ENCODE measurements at places on chromosomes 7 and 10.

DNA sequence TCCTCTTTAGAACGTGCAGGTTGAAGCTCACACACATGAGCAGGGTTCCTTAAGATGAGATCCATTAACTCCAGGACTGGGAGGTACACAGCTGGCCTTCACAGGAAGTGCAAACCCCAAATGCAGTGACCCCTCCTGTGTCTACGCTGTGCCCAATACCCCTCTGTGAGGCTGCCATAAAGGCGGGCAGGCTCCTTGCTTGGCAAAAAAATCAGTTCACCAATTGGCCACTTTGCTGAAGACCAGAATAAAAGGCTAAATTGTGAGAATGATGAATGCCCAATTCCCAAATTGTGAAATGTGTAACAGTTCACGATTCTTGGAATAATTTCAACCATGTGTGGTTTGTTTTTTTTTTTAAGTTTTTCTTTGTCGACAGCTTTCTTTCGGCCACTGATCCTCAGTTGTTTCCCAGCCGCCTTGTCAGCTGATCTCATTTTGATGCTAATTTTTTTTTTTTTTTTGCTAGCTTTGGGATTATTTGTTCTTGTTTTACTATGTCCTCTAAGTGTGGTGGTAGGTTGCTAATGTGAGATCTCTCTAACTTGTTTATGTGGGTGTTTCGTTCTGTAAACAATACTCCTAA is 101.9 kb upstream of the PRSS58 start:
- no peak for DNase-seq

DNA sequence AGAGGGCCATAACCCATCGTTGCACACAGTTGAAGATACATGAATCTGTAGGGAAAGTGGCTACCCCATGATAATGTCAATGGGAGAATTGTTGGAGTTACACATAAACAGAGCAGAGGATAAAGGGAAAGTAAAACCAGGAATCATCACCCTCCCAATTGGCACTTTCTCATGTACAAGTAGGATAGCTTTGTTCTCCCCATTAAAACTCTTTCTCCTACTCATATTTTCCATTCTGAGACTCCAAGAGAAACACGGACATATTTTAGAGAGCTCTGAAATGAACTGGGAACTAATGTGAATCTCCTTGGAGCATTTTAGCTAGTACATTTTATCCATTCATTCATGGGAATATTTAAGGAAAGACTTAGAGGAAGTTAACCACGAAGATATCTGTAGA is 17.2 kb upstream of the LRRC17 start:
- DNase-seq, result no peak

DNA sequence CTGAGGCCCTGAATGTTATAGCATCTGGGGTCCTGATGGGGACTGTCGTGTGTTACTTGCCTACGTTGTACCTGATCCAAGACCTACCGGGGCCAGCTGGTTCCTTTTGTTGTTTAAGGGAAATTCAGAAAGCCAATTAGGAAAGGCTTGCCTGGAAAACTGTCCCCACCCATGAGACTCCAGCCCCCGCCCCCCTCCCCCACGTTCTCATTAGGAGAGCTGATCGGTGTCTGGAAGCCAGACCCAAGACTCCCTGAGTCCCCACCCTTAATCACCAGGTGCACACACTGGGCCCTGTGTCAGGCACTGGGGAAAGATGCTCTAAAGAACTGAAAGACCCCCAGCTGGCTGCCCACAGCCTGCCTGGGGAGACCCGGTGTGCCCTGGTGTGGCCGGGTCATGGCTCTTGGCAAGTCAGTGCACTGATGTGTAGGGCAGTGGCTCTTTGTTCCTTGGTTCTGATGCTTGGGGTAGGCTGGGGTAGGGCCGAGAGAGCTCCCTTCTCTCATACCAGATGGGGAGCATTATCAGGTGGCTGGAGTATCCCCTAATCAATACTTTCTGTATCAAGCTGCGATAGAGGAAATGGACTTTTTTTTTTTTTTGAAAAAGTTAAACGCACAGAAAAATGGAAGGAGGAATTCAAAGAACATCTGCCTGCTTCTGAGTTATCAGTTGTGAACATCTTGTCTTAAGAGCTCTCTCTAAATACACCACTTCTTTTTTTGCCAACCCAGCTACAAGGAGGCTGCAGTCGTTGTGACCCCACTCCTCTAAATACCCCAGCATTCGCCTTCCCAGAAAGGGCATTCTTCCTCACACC is 16.9 kb downstream of the TSPAN15 start:
- DNase-seq, result no peak

DNA sequence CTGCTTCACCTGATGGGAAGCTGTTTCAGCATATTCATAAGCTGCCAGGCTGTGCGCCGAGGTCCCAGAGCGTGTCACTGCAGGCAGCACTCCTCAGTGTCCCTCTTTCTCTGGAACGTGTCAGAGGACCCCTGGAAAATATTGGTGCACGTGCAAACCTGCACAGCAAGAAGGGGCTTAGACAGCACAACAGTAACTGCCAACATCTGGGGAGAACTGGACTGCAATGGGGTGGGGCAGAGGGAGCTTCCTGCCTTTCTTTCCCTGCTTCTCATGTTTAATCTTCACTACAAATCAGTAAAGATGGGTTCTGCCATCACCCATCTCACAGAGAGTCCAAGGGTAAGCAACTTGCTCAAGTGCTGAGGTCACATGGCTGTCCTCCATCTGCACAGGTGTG is 86.5 kb upstream of the GPR26 start:
- no peak for DNase-seq

DNA sequence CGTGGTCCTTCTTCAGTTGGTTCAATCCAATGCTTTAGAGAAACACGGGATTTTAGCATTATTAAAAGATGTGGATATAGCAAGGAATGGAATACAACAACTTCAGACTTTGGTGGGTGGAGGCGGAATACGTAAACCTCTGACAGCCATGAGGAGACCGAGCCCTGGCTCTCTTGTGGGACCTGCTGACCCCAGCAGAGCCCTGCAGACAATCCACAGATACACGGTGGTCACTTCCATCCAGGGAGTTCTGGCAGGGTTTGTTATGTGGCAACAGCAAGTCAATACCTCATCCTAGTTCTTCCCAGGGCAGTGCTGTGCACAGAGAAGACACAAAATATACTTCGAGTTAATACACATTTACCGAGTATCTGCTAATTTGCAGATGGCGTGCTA is 118.5 kb upstream of the DIP2C start:
- no peak for DNase-seq

DNA sequence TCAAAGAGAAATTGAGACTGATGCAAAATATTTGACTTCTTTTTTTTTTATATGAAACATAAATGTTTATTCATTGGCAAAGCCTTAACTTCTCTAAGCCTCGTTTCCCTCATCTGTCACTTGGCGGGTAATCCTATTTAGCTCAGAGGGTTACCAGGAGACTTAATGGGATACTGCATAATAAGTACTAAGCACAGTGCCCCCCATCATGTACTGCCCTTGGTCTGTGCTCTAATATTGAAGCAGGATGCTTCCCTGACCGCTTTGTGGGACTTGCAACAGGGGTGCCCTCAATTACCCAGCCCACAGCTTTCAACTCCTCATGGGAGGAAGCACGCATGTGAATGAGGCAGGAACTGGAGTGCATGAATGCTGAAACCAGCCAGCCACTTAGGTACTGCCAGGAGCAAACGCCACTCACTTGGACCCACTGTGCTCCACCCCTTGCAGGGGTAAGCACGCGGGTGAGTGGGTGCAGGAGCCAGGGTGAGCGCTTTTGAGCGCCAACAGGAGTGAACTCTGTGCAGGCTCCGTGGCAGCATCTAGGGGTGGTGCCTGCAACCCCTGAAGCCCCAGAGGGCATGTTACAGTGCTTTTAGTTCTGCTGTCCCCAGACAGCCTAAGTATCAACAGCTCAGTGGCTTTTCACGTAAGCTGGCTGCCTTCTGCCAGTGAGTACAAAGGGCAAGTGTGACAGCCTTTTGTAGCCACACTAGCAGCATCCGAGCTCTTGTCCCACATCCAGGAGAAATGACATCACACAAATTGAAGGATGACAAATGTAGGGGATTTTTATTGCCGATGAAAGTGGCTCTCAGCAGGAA is 209.8 kb upstream of the C7orf33 start:
- no peak for DNase-seq

DNA sequence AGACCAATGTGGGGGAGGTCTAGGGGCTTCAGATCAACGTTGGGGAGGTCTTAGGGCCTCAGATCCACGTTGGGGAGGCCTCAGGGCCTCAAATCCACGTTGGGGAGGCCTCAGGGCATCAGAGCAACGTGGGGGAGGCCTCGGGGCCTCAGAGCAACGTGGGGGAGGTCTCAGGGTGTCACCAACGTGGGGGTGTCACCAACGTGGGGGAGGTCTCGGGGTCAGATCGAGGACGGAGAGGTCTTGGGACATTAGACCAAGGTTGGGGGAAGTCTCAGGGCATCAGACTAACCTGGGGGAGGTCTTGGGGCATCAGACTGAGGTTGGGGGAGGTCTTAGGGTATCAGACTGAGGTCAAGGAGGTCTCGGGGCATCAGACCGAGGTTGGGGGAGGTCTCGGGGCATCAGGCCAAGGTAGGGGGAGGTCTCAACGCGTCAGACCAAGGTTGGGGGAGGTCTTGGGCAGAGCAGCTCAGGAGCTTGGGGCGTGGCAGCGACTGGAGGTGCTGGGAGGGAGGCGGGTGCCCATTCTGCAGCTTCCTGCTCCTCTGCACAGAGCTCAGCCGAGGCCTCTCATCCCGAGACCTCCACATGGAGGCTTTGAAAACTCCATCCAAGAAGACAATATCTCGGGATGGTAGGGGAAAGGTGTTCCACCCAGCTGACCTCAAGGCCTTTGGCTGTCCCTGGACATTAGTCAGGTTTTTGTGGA is 159.8 kb downstream of the WDR37 start:
- DNase-seq, result no peak

- no peak for DNase-seq
These were observed 24.0 kb downstream of the SLC25A13 start for GRCh38 chr7:96297876-96298275.
